ENCODE measurements at places on chromosomes 6 and 20.

DNA sequence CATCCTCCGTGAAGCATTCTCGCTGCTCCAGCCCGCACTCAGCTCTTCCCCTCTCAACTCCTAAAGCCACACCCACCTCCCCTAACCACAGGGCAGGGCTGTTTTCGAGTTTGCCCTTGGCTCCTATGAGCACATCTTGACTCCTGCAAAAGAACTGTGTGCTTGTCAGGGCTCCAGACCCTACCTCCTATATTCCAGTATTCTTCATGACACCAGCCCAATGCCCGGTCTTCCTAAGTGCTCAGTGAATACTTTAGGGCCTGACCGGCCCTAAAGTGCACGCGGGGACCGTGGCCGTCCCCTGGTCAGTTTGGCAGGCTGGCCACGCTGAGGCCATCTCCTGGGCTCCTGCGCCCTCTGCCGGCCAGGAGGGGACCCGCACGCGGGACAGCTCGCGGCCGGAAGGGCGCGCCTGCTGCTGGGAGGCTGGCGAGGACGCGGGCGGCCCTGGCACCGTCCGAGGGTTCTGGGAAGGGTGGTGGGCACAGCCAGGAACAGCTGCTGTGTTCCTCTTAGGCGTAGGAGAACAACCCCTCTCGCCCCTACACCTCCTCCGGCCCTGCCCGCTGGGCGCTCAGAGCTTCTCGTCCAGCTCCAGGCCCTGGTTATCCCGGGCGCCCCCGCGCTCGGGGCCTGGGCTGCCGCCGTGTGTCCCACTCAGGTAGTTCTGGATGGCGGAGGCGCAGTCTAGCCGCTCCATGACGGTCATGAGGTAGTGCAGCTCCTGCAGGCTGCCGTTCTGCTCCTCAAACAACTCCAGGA lies 11.0 kb downstream of the UNC5CL start:
- peak; percentile 96 for DNase-seq

DNA sequence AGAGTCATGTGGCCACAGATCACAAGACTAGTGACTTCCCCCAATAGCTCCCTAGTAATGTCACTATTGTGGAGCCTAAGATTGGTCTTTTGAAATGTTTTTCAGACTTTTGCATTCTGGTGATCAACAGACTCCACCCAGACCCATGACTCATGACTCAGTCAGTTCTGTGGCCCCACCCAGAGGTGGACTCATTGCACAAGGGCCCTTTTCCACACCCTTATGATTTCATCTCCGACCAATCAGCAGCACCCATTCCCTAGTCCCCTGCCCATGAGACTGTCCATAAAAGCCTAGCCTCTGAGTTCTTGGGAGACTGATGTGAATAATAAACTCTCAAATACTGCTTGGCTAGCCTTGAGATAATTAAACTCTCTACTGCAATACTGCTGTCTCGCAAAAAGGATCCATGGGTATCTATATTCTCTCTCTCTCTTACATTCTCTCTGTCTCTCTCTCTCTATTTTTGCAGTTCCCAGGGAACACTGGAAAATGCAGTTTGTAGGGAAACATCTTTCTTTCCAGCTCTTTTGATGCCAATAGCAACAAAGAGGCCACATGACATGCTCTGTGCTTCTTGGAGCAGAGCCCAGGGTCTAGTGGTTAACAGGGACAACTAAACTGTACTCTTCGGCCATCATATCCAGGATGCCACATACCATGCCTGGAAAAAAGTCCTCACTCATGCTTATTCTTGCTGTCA lies 71.3 kb upstream of the IYD start:
- no peak for DNase-seq

GRCh38 chr6:45653117-45653883 lies 275.6 kb upstream of the SUPT3H start:
- no peak for DNase-seq

DNA sequence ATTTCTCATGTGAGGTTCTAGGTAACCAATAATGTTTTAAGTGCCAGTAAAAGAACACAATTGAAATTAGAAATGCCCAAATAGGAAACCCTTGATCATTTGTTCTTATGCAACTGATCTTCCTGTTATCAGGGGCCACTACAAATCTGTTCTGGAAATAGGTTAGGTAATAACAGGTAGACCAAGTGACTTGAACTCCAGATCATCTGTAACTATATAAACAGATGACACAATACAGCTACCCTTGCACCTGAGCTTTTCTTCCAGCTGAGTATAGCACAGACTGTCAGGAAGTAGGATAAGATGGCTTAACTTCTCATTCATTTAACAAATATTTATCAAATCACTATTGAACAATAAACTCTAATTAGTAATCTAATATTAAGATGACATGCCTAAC lies 52.5 kb downstream of the MAN1A1 start:
- no peak for DNase-seq

DNA sequence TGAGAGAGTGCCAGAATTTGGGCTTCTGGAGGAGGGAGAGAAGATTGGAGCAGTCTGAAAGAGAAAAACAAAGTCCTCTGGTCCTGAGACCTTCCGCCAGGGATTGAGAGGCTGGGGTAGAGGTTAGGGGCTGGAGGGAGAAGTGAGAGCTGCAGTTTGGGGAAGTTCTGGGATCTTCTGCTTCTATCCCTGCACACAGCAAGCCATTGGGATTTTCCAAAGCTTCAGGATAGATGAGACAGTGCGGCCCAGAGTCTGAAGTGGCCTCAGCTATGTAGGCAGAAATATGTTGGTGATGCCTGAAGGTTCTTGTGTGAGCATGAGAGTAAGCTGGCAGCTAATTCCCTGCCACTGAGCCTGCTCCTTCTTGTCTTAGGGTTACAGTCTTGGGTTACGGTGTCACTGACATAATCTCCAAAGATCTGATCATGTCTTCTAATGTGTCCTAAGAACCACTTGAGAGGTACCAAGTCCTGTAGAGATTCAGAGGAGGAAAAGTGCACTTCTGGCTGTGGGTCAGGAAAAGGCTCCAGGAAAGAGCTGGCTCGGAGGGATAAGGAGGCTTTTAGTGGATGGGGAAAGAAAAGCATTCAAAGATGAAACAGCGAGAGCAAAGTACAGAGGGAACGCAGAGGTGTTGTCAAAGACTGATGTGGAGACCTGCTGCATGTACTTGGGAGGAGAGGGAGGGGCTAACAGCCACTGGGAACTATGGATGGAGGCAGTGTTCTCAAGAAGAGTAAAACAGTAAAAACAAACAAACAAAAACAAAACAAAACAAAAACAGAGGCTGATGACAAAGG lies 131.1 kb upstream of the MYLIP start:
- DNase-seq: no peak

DNA sequence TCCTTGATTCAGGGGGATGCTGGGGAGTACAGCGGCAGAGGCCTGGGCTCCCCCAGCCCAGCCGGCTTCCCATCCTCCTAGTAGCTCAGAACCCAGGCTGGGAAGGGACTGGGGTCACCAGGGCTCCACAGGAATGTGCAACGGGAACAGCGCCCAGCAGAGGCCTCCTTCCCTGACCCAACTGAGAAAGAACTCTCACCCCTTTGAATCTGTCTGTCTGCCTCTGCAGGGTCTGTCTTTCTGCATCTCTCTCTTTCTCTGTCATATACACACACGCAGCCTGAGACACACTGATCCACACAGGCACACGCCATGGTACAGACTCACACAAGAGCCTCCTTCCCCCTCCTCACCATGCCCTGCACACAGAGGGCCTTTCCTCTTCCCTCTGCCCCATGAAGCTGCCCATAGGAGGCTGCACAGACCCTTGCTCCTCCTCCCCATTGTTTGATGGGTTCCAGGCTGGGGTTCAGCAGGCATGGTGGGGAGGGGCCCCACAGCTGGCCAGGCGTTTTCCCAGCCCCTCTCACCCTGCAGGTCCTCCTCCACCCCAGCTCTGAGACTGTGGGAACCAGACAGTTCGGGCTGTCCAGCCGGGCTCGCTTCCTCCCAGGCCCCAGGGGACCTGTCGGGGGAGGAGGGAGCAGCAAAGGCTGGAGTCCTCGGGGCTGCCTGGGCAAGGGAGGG lies 2.8 kb downstream of the FOXS1 start:
- no peak for DNase-seq

DNA sequence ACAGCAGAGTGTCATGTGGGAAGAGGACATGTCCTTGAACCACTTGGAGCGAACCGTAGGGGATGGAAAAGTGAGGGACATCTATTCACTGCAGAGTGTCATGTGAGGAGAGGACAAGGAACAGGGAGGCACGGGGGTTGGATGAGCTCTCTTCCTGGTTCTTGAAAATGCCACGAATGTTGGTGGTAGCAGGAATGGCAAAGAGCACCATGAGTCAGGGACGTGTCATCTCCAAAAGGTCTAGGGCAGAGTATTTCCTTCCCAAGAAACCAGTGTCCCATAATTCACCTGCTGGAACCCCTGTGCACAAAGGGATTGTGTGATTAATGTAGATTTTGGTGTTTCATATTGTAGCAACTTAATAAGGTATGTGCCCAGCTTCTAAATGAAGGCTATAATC lies 136.8 kb downstream of the BFSP1 start:
- no peak for DNase-seq

DNA sequence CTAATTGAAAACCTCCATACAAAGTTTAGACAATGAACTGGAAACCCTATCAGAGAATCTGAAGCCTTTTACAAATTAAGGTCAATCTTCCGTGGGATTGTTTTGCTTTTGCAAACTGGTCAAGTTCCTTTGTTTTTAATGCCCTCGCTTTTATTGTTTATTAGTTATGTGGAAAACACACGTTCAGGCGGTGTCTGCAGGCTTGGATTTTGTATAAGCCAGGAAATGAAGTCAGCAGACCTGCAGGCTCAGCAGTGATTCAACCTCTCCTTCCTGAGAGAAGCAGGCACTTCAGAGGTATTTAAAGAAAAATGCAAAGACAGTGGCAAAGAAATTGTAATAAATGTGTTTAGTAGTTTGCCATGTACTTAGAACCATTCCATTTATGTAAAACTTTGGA lies 103.4 kb upstream of the PDE10A start:
- DNase-seq: no peak

DNA sequence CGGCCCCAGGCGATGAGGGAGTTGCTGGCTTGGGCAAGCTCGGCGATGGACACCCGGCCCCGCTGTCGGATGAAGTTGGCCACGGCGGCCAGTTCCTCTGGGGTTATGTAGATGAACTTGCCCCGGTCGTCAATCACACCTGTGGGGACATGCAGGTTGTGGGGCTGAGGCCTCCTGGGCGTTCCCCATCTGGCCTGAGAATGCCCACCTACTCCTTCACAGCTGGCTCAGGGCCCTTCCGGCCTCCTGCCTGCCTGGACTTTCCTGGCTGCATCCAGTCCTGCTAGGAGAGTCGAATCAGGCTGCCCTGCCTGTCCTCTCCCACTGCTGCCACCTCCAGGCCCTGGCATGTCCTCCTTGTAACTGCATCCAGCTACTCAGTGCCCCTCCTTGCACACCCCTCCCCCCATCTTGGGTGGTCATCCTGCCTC lies 13.8 kb downstream of the DDRGK1 start:
- no peak for DNase-seq

DNA sequence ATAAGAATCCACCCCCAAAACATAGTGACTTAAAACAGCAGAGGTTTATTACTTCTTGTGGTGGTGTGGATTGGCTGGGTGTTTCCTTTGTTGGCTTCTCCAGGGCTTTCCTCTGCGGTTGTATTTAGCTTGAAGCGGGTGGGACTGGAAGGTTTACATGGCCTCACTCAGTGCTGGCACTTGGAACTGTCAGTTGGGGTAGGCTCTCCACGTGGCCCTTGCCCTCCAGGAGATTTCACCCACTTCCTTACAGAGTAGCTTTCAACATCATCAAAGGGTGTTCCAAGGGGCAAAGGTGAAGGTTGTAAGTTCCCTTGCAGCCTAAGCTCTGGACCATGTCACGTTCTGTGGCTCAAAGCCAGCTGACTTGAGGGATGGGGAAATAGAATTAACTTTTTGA lies 32.5 kb upstream of the NKX2-2 start:
- DNase-seq: no peak

DNA sequence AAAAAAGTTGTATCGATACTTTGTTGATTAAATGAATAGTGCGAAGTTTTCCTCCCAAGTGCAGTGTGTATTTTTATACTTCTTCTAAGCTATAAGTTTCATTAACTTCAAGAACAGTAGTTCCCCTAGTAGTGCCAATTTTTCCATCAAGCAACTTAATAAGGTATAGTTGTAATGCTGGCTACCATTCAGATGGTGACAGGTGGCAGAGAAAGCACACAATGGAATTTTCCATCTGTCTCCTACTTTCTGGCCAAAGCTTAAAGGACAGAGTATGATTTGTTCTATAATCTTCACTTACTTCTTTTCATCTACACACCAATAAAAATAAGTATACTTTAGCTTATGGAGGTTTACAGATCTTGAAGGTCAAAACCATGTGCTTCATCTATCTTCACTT lies 431.1 kb downstream of the NKAIN2 start:
- no peak for DNase-seq

DNA sequence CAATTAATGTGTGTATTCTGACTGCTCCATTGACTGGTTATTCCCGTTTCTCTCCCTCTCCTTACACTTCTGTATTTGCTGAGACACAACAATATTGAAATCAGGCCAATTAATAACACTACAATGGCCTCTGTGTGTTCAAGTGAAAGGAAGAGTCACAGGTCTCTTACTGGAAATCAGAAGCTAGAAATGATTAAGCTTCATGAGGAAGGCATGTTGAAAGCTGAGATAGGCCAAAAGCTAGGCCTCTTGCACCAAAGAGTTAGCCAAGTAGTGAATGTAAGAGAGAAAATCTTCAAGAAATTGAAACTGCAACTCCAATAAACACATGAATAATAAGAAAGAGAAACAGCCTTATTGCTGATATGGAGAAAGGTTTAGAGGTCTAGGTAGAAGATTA lies 489.5 kb upstream of the CITED2 start:
- no peak for DNase-seq

- DNase-seq: no peak
Measured at GRCh38 chr20:14232650-14233049, 104.8 kb downstream of the FLRT3 start.

DNA sequence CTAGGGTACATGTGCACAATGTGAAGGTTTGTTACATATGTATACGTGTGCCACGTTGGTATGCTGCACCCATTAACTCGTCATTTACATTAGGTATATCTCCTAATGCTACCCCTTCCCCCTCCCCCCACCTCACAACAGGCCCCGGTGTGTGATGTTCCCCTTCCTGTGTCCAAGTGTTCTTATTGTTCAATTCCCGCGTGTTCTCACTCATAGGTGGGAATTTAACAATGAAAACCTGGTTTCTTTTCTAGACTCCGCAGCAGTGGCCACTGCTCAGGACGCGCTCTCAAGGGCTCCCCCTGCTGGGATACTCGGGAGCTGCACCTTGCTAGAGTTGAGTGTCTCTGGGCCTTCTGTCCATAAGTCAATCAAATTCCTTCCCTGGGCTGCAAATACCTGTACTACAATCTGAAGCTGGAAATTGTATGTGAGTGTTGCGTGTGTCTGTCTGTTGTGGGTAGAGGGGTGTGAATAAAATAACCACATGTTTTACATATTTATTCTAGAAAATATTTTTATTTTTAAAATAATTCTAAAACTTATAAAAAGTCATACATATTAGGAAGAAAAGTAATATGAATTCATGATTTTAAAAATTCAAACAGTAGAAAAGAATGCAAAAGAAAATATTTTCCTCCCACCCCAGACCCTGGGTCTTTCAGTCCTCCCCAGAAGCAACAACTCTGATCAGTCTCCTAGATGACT lies 8.2 kb upstream of the CEP250 start:
- DNase-seq: peak; percentile 99

All from neural crest cell (in vitro differentiated cells).